ENCODE measurements at places on chromosomes 11 and 22.

- DNase-seq = no peak
These were observed 22.9 kb downstream of the RAB39A start for GRCh38 chr11:107951155-107951554.

- no peak for DNase-seq
These were observed 386.1 kb downstream of the TBC1D22A start for GRCh38 chr22:47148510-47148909.

DNA sequence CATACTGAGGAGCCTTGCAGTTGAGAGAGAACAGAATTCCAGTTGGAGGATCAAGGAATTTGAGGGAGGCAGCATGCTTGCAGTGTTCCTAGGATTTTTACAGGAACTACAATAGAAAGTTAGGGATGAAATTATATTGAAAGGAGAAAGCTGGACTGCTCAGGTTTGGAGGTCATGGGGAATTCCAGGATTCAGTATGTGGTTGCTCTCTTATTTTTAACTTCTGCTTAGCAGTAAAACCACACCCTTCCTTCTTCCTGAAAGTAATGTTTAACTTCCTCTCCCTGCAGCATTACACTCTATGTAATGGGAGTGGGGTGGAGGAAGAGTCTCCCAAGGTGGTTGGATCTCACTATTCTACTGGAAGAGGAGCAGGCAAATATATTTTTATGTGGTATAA is 31.3 kb downstream of the CTNND1 start:
- DNase-seq = no peak

GRCh38 chr11:116853461-116854073 is 16.1 kb upstream of the APOA1 start:
- peak; percentile 90 for DNase-seq

DNA sequence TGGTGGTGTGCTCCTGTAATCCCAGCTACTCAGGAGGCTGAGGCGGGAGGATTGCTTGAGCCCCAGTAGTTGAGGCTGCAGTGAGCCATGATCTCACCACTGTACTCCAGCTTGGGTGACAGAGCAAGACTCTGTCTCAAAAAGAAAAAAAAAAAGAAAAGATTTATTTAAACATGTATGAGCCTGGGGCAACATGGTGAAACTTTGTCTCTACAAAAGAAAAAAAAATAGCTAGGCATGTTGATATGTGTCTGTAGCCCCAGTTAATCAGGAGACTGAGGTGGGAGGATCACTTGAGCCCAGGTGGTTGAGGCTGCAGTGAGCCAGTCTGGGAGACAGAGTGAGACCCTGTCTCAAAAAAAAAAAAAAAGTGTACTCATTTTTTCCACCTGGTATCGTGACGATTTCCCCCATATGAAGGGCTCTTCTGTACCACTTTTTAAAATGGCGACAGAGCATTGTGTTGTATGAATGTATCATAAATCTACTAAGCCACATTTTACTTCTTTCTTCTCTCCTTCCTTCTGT is 16.4 kb upstream of the KCTD14 start:
- no peak for DNase-seq

DNA sequence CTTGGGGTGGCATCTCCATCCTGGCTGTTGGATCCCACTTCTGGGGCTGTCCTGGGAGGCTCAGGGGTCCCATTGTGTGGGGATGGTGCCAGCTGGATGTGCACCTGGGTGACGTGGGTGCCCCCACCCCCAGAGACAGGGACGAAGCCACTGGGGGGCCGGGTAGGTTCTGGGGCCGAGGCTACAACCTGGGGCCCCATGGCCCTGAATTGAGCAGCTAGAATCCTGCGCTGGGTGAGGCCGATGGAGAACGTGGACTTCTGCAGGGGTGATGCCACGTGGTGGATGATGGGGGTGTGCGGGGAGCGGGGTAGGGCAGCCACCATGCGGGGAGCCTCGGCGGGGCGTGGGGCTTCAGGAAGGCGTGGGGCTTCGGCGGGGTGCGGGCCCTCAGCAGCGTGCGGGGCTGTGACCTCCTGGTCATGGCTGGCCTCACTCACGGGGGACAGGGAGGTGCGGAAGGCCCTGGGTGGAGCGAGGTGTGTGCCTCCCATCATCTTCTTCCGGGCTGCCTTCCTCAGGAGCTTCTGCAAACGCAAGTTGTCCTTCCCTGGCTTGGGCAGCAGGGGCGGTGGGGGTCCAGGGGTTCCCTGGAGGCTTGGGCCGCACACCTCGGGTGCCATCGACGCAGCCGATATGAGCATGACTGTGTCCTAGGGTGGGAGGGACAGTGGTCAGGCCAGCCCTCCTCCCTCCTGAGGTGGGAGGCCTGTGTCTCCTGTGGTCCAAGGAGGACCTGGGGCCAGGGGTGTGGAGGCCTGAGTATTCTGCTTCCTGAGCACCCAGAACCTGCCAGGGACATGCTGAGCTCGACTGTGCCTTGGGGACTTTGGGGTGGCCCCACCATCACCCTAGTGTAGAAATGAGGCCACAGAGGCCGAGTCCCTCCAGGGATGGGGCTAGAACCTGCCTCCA is 1.5 kb downstream of the PRR33 start:
- DNase-seq = no peak

DNA sequence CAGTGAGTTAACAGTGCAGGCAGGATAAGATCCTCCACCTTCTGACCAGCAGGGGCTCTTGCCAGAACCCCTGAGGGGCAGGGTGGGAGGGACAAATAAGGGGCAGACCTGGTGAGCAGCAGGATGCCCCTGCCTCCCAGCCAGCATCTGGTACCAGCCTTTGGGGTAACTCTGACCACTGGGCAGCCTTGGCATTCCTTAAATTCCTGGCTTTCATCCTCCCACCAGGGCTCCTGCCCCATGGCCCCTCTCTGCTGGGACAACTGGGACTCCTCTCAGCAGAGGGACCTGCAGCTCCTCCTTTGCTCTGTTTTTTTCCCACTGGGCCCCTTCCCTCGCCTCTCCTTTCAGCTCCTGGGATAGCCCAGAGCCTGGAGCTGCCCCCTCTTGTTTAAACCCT is 98.0 kb upstream of the CD82 start:
- no peak for DNase-seq

- DNase-seq = no peak
These were observed 70.2 kb upstream of the NAV2 start for GRCh38 chr11:19642185-19643158.

DNA sequence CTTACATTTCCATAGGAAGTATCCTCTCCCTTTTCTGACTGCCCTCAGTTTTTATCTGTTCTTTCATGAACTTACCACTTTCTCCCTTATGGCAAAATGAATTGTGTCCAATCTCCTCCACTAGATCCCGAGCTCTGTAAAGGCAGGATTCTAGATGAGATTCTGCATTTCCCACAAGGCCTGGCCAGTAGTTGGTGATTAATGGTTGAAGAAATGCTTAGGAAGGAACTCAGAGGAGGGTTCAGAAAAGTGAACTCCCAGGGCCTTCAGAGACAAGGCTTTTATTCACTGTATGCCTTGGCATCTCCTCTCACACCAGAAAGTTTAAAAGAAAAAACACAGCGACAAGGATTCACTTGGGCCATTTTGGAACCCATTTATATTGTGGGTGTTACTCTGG is 66.2 kb downstream of the CCDC81 start:
- peak; percentile 53 for DNase-seq

- no peak for DNase-seq
These were observed 136.3 kb upstream of the TEAD1 start for GRCh38 chr11:12537778-12538401.

GRCh38 chr22:28282405-28283067 is 363.5 kb upstream of the PITPNB start:
- DNase-seq = peak; percentile 63

GRCh38 chr11:104390651-104391050 is 226.7 kb upstream of the PDGFD start:
- no peak for DNase-seq

DNA sequence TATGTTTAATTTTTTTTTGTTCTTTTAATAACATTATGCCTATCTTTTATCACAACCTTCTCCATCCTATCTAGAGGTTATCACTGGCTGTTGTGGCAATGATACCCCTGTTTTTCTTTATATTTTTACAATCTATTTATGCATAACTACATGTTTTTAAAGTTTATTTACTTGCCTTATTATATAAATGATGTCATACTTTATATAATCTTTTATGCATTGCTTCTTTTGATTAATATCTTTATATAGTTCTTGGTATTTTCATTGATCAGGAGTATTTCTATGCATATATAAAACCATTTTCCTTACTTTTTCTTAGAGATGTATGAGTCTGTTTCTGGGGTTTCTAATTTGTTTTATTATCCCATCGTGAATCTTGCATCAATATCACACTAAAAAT is 719.8 kb upstream of the RAG2 start:
- no peak for DNase-seq

- DNase-seq = no peak
These were observed 6.5 kb upstream of the PLET1 start for GRCh38 chr11:112267188-112267591.

- no peak for DNase-seq
These were observed 28.9 kb downstream of the DAGLA start for GRCh38 chr11:61709110-61709509.

DNA sequence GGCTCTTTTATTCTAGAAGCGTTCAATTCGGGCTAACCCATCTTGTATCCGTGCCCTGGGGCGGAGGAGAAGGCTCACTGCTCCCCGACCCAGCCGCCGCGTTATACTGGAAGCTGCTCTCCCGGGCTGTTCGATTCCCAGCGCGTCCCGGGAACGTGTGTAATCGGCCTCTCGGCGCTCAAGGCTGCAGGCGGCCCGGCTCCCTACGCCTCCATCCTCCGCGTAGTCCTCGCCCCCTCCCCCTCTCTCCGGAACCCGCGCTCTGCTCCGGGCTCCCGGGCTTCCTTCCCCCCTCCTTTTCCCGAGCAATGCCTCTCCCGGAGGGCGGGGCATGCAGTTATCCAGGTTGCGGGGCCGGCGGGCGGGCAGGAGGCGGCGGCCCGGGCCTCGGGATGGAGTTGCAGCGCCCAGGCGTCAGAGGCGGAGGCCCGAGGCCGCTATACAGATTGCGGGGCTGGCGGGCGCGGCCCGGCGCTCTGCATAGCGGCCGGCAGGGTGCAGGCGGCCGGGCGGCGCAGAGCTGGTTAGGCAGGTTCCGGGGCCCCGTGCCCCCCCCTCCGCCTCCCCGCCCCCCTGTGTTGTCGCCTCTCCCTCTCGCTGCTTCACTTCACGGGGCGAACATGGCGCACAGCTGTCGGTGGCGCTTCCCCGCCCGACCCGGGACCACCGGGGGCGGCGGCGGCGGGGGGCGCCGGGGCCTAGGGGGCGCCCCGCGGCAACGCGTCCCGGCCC is at the start of gene KMT2A:
TSS of gene KMT2A (plus strand) at position 600 of the 732 bp plus-strand sequence. CDS start at position 621, 21 bp downstream.
- DNase-seq = peak; percentile 97

GRCh38 chr11:94536386-94536785 is 7.3 kb upstream of the FUT4 start:
- no peak for DNase-seq

DNA sequence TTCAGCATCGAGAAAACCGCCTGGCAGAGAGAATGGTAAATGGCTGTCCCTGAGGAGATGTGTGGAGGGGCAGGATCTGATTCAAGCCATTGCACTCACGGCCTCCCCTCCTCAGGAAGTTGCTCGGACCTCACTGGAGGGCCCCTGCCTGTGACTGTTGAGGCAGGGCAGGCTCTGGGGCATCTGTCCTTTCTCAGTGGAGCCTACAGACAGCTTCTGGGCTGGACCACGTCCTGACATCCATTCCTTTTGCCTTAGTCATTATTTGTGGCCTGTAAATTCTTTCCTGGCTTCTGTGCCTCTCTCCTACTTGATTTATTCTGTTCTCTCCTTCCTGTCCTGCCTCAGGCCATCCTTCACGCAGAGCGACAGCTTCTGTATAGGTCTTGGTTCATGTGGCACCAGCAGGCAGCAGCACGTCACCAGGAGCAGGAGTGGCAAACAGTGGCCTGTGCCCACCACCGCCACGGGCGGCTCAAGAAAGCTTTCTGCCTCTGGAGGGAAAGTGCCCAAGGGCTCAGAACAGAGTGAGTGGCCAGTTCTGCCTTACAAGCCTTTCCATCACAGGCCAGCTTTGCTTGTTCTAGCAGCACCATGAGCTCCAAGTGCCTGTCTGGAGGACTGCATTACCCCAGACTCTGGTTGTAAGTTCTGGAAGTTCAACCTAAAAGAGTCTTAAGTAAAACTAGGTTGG is 59.6 kb downstream of the PISD start:
- DNase-seq = peak; percentile 91

DNA sequence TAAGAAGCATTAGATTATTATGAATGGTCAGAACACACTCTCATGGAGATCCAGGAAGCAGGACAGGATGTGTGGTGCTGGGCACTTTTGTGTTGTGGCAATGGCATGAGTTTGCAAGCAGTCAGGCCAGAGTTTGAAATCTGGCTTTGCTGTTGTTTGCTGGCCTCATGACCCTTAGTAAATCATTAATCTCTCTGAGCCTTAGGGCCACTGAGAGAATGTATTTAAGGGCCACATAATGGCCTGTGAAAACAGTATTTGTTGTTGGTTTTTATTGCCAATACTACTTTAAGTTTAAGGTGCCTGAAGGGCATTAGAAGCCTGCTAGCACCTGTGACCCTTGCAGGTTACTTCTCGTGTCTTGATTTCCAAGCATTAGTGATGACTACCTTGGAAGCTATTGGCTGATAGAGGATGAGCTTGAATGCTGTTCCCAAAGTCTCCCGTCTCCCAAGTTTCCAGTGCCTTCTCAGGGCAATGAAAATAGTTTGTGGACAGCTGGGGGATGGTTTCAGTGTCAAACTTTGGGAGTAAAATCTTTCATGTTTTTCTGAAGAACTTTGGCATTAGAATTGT is 24.6 kb downstream of the STIM1 start:
- no peak for DNase-seq

DNA sequence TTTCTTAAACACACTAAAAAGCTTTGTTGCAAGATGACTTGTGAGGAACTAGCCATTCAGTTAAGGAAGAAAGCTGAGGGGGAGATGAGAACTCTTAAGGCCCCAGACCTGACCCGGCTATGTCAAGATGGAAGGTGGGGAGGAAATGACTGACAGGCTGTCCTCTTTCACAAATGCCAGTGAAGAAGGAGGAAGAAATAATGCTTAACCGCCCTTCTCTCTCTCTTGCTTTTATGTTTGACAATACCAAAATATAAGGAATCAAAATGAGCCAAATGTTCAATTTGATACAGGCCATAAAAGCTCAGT is 87.4 kb downstream of the AMBRA1 start:
- no peak for DNase-seq

DNA sequence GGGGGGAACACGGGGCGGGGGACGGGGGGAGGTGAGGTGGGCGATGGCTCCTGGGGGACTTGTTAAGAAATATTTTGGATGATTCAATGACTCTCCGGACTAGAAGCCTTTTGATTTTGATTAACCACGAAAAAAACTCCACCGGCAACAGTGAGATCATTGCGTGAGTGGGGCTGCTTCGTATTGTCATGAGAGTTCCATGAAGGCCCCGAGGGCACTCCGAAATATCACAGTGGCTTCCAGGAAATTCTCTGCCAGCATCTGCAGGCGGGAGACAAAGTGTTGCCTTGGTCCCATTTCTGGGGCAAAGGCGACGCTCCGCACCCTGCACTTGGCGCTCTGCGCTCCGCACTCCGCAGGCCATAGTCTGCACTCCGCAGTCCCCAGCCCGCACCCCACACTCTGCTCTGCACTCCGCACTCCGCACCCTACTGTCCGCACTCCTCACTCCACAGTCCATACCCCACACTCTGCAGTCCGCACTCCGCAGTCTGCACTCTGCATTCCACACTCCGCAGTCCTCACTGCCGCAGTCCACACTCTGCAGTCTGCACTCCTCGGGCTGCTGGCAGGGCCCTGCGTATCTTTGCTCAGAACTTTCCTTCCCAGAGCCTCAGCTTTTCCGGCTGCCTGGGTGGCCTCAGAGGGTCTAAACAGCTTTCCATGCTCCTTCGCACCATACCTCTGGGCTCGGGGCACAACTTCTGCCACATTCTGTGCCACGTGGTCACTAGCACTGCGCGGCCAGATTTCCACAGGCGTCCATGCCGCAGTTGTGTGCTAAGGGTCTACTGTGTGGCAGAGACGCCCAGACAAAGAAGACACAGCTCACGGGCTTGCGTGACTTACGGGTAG is 61.1 kb downstream of the LINC01488 start:
- DNase-seq = no peak

Data from fibroblast of lung (primary cell).